ENCODE measurements at places on chromosomes 7 and 10. TPM values are rescaled to one million over a fixed set of nuclear protein-coding genes. Genes with fewer than 3 reads are reported as not detected.

Gene AMZ1
- total RNA-seq = not detected

Gene DKK1
- 1.6 TPM for total RNA-seq

Gene RAPGEF5
- 65.8 TPM for total RNA-seq

Gene ASL
- 46.2 TPM for total RNA-seq

Gene PLEKHA8
- total RNA-seq = 4.8 TPM

Gene KRIT1
- 66.1 TPM for total RNA-seq

Gene ING3
- total RNA-seq = 6.8 TPM

Gene CNOT4
- 14.8 TPM for total RNA-seq

Gene STEAP1B
- total RNA-seq = not detected

Gene KCP
- total RNA-seq = 1.2 TPM

Gene PIP
- not detected for total RNA-seq

Gene CCDC136
- total RNA-seq = 0.64 TPM

Gene DENND2A
- 7.5 TPM for total RNA-seq

Gene VPS50
- total RNA-seq = 6.9 TPM

Gene LRRC17
- total RNA-seq = 10.5 TPM
